HTR-8/SVneo (cell line): ENCODE measurements at places on chromosomes 4 and X.

- DNase-seq: no peak
Measured at GRCh38 chr4:6228158-6229067, 28.1 kb upstream of the JAKMIP1 start.

GRCh38 chr4:116489739-116490138, 595.6 kb downstream of the TRAM1L1 start:
- DNase-seq: no peak

GRCh38 chr4:94228493-94229216, 21.0 kb downstream of the SMARCAD1 start:
- DNase-seq: no peak

GRCh38 chr4:41635441-41635840, 97.5 kb downstream of the LIMCH1 start:
- no peak for DNase-seq

GRCh38 chrX:120823556-120823955, 52.1 kb downstream of the CT47B1 start:
- DNase-seq: no peak

GRCh38 chr4:94714365-94715160, 43.2 kb upstream of the BMPR1B start:
- no peak for DNase-seq

- DNase-seq: no peak
Measured at GRCh38 chr4:17695341-17695740, 80.9 kb downstream of the MED28 start.

- no peak for DNase-seq
Measured at GRCh38 chrX:71514367-71515037, 18.4 kb upstream of the OGT start.

DNA sequence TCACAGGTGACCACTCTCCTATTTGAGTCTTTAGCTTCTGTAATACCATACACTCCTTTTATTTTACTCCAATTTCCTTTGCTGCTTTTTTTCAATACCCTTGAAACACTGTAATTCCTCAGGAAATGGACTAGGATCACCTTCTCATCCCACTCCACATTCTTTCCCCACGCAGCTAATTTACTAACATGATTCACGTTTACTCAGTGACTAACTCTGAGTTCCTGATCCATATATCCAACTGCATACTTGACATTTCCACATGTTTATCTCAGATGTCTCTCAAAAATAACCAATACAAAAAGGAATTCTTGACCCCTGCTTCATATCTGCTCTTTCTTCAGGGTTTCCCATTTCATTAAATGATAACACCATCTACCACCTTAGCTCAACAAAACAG, 19.9 kb downstream of the RPS6KA6 start:
- no peak for DNase-seq

DNA sequence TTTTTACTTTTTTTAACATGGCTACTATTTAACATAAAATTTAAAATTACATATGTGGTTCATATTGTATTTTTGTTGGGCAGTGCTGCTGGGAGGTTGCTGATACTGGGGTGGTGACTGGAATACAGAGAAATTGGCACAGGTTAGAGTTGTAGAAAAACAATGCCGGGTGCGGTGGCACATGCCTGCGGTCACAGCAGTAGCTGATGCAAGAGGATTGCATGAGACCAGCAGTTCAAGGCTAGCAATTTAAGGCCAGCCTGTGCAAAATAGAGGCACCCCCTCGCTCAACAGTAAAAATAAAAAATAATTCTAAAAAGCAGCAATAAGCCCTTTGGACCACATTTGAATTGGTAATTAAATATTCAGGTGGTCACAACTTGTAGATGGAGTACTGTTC, 11.8 kb upstream of the CPE start:
- DNase-seq: no peak

DNA sequence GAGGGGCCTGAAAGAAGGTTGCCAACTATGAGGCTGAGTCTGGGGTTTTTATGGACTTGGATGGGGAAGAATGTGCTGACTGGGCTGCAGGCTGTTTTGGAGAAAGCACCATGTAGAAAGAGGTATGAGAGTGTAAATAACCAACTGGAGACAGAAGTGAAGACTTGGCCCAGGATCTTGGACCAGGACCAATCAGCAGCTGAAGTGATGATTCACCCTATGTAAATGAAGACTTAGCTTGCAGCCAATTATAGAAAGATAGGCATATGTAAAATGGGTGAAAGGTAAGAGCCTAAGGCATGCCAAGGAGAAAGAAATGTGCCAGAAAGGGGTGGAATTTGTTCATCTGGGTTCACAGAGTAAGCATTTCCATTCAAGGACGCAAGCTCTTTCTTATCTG, 856.7 kb upstream of the PRKX start:
- DNase-seq: no peak

DNA sequence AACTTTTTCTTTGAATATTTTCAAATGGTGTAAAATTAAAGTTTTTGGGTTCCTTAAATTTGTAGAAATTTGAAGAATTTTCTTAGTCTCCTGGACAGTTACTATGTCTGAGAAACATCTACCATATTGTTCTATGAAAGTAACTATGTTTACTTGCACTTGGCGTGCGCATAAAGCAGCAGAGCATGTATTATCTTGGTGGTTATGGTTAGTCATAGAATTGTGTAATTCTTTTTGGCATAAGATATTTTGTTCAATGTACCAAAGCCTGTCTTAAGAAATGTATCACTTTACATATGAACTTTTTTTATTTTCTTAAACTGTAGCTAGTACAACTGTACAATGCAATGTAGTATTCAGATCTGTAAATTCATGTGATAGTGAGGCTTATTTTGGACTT, 49.2 kb downstream of the CDS1 start:
- no peak for DNase-seq

DNA sequence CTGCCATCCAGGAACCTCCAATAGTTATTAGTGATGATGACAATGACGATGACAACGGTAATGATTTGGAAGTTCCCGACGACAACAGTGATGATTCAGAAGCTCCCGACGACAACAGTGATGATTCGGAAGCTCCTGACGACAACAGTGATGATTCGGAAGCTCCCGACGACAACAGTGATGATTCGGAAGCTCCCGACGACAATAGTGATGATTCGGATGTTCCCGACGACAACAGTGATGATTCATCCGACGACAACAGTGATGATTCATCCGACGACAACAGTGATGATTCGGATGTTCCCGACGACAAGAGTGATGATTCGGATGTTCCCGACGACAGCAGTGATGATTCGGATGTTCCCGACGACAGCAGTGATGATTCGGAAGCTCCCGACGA, 14.7 kb downstream of the CXCR3 start:
- DNase-seq: no peak

- DNase-seq: no peak
Measured at GRCh38 chr4:3524349-3524748, 7.9 kb downstream of the LRPAP1 start.

DNA sequence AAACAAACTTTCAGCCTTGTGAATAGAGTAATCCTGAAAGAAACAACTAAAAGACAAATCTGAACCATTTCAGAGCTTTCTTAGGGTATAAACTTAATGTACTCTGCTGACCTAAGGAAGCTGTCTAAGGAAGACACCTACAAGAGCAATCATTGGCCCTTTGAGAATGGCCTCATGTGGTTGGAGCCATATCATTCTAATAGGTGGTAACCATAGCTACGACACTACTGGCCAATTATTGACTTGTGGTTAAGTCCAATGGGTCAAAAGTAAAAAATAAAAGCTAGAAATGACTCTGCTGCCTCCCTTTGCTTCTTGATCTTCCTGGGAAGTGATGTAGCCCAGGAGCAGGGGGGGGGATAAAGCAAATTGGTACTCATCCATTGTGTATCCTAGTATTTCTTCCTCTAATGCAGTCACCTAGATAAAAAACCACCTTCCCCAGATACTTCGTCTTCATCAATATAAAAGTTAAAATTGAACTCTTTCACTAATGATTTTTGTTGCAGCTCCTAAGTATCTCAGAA, 547.0 kb downstream of the ARAP2 start:
- no peak for DNase-seq

GRCh38 chr4:83231620-83232076, 53.0 kb downstream of the COQ2 start:
- DNase-seq: no peak

- no peak for DNase-seq
Measured at GRCh38 chr4:47899639-47900038, 14.7 kb downstream of the NFXL1 start.

- DNase-seq: no peak
Measured at GRCh38 chrX:69067841-69068240, 97.4 kb downstream of the PJA1 start.

DNA sequence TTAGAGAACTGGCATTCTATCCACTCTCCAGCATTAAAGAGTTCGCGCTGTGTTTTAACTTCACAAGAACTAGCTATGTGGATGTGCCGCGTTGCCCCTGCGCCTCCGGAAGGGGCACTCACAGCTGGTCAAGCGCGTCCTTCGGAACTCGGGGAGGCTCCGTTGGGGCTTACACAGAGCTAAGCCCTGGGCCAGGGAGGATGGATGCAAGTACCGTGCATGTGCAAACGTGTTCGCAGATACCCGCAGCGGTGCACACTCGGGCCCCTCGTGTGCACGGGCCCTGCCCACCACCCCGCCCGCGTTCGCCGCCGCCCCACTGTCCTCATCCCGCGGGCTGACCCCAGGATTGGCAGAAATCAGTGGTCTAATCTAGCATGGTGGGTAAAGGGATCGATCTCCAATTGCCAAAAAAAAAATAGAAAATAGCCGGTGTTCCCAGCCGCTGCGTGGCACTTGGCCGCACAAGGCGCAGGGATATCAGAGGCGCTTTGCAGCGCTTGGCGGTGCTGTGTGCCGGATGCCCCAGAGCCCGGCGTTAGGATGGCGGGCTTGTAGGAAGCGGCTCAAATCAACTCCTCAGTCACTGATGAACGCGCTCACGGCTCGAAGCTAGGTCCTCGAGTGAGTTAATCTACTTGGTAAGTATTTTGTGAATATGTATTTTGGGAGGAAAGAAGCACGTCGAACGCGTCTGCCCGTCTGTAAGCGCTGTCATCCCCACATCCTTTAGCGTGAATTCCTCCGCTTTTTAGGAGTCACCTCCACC, 989 bp upstream of the PCDH10 start:
- DNase-seq: peak; percentile 30

DNA sequence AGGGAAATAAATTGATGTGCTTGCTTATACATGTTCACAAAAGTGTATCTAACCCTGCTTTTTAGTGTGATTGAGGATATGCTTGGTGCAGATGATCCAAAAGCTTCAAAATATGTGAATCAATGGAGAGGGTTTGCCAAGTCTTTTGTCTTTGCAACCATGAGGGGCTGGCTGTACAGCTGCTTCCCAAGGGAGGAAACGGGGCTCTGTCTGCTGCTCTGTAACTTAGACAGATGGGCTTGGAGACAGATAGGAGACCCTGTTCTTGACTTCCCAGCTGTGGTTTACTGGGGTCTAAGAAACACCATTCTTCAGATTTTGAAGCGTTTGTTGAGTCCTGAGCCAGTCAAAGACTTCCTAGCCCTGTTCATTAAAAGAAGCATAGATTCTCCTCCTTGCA, 152.3 kb downstream of the DCLK2 start:
- no peak for DNase-seq

GRCh38 chrX:110363244-110363643, 4.6 kb downstream of the RTL9 start:
- DNase-seq: no peak

DNA sequence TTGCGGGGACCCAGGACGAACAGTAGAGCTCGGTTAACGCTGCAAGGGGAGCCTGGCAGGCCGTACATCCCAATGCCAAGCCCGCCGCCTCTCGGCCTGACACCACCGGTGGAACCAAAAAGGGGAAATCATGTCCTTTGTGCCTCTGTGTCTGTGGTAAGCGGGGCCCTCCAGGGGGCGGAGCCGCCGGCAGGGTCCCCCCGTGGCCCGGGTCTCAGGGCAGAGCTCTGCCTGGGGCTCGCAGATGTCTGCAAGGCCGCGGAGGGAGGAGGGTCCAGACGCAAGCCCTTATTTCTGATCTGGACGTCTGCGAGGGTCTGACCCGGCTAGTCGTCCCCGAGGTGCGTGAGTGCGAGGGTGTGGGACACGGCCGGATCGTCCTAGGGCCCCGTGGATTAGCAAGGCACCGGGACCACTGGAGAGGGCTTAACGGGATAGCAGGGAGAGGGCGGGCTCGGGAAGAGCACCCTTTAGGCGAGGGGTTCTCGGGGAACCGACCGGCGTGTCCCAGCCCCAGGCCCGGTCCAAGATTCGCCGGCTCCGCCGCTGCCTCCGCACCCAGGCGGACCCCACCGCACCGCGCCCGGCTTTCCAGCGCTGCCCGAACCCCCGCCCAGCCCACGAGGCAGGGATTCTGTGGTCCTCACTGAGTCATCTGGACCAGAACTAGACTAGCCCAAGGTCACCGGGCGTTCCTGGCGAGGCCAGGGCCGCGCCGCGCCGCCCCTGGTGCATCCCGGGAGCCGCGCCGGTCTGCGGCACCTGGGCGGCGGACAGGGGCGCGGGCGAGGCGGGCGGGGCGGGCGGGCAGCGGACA, 863 bp upstream of the FAM193A start:
- DNase-seq: no peak

DNA sequence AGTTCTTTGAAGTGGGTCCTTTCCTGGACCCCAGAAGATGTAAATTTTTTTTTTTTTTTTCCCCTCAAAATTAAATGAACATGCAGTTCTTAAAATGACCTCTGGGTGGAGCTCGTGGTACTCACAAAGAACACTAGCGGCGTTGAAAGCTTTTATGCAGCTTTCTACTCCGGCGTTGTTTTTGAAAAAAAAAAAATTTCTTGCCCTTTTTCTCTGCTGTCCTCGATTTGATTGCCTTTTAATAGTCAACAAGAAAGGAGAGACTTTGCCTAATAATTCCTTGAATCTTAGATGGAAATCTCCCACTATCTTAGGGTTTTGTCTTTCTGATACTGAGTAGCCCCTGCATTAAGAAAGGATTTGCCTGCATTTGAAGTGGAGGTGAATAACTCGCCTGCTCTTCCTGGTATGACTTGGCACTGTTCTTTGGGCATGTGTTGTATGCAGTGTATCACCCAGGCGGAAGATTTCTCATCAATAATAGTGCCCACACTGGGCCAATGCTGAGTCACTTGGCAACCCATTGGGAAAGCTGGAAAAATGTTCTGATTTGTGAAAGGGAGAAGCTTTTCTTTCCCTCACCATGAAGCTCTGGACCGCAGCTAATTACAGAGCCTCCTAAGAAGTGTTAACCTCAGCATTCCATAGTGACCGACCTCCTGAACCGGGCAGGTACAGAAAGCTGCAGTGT, 104.0 kb downstream of the PHEX start:
- peak; percentile 54 for DNase-seq

DNA sequence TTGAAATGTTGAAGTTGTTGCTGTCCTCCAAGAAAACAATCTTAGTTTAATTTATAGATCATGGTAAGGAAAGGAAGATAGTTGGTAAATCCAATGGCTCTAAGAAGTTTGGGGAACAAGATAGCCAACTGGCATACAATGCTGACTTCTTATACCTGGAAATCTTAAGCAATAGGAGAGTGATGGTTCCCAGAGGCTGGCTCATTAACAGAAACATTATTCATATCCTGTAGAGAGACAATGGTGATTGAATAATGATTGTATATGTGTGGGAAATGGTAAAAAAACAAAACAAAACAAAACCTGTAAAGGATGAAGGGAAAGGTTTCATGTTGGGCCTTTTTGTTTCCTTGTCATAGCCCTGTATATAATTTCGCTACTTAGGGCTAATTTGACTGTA, 174.9 kb upstream of the CTSO start:
- no peak for DNase-seq
